Stimulated activated CD4-positive, alpha-beta T cell treated with anti-CD3 and anti-CD28 coated beads, Interleukin-15, amount 100 ng/mL, for 1 hour (primary cell): ENCODE measurements at places on chromosomes 5 and 9.

GRCh38 chr9:86529496-86530275 lies 175.5 kb upstream of the TUT7 start:
- no peak for DNase-seq

GRCh38 chr9:120465685-120466407 lies 114.1 kb downstream of the CDK5RAP2 start:
- no peak for DNase-seq

DNA sequence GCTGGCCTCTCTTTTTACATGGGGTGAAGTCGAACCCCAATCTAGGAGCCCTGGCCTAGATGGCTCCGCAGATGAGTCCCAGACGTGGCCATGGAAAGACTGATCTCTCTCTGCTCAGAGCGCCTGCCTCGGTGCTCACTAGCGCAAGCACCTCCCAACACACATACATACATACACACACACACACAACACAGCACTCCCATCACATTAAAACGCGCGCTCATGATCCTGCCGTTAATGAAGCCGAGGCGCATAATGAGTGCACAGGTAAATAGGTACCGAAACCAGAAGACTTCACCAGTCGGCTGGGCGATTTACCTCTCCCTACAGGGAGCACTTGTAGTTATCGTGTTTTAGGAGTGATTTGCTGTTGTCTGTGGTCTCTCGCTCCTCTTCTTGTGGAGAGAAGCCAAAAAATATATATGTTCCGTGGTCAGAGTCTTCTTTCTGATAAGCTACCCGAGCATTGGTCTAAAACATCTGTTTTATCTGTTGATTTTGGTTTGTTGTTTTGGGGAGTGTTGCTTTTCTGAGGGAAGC lies 207.7 kb downstream of the MEF2C start:
- no peak for DNase-seq

- DNase-seq = no peak
Measured at GRCh38 chr5:106121972-106122605, 1548.6 kb downstream of the EFNA5 start.

- no peak for DNase-seq
Measured at GRCh38 chr9:114097613-114098020, 1.5 kb downstream of the KIF12 start.

- no peak for DNase-seq
Measured at GRCh38 chr5:146451411-146451810, 4.3 kb downstream of the TCERG1 start.

DNA sequence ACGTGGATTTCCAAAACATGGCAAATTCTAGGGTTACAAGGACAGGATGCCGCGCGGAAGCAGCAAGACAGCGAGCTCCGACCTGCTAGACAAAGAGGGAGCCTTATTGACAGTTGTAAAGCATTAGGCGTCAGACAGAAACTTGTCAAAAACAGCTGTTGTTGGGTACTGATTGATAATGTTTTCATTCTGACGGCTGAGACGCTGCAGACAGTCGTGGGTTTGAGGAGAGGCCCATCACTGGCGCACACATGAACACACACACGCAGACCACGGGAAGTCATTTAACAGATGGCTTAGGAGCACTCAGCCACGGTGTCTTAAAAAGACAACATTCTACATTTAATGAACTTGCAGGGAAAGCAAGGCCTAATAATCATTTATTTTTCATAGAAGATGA lies 324.0 kb downstream of the NDUFS4 start:
- no peak for DNase-seq

- DNase-seq = no peak
Measured at GRCh38 chr5:159130871-159131270, 31.2 kb upstream of the EBF1 start.

DNA sequence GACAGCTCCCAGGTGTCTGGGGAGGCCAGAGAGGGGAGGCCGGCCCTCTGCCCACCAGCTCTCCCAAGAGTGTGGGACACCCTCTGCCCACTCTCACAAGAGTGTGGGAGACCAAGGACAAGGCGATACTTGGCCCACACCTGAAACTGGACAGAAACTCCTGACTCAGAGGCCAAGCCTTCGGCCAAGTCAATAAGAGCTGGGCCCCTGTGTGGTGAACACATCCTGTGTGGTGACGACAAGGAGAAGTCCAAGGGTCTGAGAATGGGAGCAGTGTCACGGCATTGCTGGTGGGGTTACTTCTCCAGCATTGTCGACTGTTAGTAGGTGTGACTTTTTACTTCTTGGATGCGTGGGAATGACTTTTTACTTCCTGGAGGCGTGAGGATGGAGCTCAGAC lies 14.6 kb upstream of the F2RL1 start:
- DNase-seq = no peak

DNA sequence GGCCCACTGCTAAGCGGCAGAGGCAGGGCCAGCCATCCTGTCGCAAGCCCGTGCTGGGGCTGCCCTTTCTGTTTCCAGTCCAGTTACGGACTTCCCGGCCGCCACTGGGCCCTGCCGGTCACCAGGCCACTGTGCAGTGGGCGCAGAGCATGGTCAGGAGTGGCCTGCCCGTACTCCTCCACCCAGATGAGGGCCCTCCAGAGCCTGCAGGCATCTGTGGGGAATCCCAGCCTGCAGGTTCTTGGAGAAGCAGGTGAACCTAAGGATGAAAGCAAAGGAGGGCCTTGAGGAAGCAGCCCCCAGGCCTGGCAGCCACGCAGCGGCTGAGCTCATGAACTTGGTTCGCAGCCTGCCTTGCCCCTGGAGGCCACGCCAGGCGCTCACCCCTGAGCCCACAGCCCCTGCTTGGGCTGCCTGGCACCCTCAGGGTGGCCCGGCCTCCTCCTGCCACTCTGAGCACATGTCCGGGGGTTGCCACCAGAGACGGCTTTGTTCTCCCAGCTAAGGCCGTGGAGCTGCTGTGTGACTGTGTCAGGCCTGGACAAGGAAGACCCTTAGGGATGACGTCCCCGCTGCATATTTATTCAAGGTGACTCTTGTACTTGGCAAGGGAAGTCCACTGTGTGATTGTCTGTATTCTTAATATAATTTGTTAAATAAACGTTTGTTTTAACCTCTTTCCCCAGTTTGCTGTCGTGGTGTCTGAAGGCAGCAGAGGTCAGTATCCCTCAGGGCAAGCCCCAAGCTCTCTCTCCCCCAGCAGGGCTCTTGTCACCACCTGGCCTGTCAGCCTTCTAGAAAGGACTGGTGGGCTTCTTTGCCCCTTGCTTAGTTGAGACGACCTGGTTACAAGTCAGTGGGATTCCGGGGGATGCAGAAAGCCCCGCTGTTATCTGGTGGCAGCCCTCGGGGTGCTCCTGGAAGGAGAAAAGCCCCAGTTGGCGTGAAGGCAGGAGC lies 107.1 kb upstream of the LMX1B start:
- DNase-seq = no peak

- no peak for DNase-seq
Measured at GRCh38 chr5:131959136-131959535, 13.7 kb upstream of the MEIKIN start.

DNA sequence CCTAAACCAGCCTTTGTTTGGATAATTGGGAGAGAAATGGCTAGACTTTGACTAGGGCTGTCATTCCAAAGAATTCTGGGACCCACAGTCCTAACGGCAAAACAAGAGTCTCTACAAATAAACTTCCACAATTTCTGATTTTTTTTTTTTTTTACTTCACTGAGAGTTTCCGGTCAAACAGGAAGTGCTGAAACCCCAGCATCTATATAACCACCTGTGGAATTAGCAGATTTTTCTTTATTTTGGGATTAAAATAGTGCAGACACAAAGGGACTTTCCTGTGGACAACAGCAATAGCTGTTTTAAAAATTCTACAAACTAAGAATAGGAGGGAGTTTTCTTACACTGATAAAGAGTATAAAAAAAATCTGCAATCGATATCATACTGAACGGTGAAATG lies 157.4 kb downstream of the ARSB start:
- no peak for DNase-seq

GRCh38 chr5:125411744-125412560 lies 665.5 kb upstream of the ZNF608 start:
- no peak for DNase-seq

GRCh38 chr9:68953771-68954170 lies 60.1 kb downstream of the PRKACG start:
- no peak for DNase-seq

DNA sequence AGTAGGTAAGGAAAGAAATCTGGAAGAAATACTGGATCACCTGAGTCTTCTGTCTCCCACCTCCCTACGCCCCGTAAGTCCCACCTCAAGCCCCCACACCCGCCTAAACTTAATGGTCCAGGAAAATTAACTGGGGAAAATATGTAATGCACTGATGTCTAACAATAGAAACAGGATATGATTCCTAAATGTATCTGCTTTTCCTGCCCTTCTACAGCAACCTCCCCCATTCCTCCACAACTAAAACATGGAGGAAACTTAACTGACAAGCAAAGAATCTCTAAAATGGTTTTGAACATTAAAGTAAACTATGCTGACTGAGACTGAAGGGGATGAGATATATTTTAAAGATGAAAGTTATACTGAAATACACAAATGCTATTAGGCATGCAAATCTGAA lies 10.4 kb downstream of the RFX3 start:
- no peak for DNase-seq

GRCh38 chr9:4742246-4742645 lies 1.2 kb upstream of the AK3 start:
- no peak for DNase-seq

DNA sequence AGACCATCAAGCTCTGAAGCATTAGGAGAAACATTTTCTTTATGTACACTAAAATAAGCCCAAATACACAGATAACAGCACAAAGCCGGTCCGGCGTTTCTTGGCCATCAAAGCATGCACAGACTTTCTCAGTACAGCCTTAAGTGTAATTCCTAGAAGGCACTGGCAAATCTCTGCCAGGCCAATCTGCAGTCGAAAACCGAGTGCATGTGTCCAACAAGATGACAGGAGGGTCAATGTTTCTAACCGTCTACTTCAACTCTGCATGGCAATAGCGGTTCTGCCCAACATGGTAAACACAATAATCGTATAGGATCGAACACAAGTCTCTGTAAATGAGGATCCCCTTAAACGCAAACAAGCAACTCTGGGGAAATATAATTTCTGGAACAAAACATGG lies 1.1 kb downstream of the ARL15 start:
- DNase-seq = no peak

- no peak for DNase-seq
Measured at GRCh38 chr9:81032030-81032572, 657.2 kb downstream of the TLE1 start.

- DNase-seq = no peak
Measured at GRCh38 chr5:5124231-5124630, 15.9 kb upstream of the ADAMTS16 start.

GRCh38 chr5:55700745-55701144 lies 11.4 kb downstream of the SLC38A9 start:
- DNase-seq = no peak

DNA sequence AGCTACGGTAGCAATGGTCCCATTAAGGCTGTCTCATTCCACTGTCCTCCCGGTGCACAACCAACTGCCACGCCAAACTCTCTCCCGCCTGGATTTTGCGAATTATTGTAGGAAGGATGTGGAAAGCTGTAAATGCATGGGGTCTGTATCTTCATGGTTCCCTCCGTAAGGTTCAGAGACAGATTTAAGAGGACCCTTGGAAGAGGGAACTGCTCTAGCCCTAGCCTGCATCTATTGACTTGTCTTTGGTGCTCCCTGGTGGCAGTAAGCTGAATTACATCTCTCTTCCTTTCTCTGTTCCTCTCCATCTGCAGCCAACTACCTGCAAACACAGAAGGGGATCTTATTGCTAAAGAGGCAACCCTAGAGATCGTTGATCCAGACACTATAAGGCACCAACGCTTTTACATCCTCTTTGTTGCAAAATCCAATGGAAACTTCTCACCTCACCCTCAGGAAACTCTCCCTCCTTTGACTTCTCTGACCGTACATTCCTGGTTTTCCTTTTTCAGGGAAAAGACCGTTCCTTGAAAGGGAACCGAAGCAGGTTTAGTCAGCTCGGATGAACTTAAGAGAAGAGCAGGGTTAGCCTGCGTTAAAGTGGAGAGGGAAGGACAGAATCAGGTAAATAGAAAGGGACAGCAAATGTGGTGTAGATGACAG lies 11.9 kb downstream of the CAPSL start:
- no peak for DNase-seq

DNA sequence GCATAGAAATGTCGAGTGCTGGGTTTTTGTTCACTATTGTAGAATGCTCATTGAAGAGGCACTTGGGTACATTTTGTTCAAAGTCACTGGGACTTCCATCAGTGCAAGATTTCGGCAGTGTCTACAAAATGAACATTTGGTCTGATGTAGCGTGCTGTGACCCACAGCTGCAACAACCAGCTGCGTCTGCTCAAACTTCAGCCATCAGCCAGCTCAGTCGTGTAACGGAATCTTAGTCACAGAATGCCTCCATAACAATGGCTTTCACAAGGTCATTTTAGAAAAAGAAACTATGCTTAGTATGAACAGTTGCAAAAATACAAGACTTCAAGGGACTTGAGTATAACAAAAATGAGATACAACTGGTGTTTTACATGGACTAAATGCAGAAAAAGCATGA lies 828.1 kb upstream of the GRAMD2B start:
- DNase-seq = no peak

- DNase-seq = no peak
Measured at GRCh38 chr5:174342696-174343095, 297.2 kb downstream of the NSG2 start.

- no peak for DNase-seq
Measured at GRCh38 chr5:55711507-55712022, 559 bp downstream of the SLC38A9 start.

- no peak for DNase-seq
Measured at GRCh38 chr5:150624334-150625163, 15.9 kb upstream of the SYNPO start.

DNA sequence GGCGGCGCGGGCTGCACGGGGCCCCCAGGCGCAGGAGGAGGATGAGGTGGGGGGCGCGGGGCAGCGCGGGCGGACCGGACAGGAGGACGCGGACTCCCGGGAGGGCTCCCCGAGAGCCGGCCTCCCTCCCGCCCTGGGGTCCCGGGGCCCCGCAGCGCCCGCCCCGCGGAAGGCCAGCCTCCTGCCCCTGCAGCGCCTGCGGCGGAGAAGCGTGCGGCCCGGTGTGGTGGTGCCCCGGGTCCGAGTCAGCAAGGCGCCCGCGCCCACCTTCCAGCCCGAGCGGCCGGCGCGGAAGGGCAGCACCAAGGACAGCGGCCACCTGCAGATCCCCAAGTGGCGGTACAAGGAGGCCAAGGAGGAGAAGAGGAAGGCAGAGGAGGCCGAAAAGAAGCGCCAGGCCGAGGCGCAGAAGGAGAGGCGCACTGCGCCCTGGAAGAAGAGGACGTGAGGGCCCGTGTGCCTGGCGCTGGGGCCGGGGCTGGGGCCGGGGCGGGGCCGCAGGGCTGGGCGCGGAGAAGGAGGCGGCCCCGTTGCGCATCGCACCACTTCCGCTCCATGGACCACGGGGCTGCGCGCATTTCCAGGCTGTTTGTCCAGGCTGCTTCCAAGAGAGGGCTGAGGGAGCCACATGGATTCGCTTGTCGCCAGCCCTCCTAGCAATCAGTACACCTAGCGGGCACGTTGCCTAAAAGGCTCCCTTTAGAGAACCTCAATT lies 86.0 kb downstream of the ANKRD33B start:
- no peak for DNase-seq

- no peak for DNase-seq
Measured at GRCh38 chr5:53479590-53480415, 626 bp upstream of the FST start.

GRCh38 chr5:3996707-3997336 lies 401.2 kb downstream of the IRX1 start:
- no peak for DNase-seq
